Activated T-cell treated with anti-CD3 and anti-CD28 coated beads for 1 hour (primary cell): ENCODE measurements at places on chromosomes 6 and 20.

DNA sequence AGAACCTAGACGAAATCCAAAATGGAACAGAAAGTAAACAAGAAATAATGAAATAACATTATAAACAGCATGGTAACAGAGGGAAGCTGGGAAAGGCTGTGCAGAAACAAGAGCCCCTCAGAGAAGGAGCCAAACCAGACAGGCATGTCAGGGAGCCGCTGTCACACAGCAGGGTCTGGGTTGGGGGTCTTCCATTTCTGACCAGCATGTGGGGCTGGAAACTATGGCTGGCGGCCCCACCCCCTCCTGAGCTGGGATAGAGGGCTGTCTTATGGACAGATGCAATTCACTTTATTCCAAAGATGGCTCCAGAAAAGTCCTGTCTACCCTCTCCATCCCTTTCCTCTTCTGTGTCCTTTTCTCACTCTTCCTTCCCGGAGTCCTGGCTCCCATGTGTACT lies 27.3 kb downstream of the C6orf89 start:
- DNase-seq = no peak

DNA sequence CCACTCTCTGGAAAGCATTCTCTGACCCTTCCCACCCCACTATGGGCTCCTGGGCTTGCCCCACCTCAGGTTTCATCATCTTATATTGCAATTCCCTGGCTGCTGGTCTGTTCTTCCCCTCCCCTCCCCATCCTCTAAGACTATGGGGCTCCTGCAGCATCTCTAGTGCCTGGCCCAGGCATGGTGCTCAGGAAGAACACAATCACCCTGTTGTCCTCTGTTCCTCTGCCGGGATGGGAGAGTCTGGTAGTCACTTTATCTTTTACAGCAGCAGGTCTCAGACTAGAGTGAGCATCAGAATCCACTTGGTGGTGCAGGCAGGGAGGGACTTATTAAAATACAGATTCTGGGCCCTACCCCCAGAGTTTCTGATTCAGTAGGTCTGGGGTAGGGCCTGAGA lies 5.0 kb upstream of the LPIN3 start:
- no peak for DNase-seq

DNA sequence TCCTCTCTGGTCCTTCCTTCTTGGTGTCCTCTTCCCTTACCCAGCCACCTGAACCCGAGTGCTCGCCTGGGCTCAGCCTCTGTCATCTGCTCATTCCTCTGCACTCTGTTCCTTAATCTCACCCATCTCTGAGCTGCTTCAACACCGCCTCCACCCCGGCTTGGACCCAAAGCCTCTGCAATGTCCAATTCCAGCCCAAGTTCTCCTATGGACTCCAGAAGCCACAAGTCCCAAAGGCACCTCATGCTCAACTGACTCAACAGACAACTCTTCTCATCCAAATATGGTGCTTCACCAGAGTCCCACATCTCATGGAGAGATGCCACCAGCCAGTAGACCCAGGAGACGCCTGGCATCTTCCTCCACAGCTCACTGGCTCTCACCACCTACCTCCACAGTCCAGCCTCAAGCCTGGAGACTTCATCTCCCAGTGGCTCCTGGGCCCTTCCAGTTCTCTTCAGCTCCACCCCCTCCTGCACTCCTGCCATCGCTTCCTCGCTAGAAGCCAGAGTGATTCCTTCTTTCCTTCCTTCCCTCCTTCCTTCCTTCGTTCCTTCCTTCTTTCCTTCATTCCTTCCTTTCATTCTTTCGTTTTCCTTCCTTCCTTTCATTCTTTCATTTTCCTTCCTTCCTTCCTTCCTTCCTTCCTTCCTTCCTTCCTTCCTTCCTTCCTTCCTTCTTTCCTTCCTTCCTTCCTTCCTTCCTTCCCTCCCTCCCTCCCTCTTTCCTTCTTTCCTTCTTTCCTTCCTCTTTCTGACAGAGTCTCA lies 40.9 kb upstream of the NNAT start:
- no peak for DNase-seq

GRCh38 chr20:7346562-7346961 lies 579.1 kb downstream of the BMP2 start:
- DNase-seq = no peak

GRCh38 chr6:168574699-168575195 lies 133.8 kb downstream of the SMOC2 start:
- no peak for DNase-seq

GRCh38 chr20:34011275-34011674 lies 17.6 kb downstream of the RALY start:
- no peak for DNase-seq

GRCh38 chr20:10314198-10314597 lies 95.6 kb downstream of the SNAP25 start:
- no peak for DNase-seq

DNA sequence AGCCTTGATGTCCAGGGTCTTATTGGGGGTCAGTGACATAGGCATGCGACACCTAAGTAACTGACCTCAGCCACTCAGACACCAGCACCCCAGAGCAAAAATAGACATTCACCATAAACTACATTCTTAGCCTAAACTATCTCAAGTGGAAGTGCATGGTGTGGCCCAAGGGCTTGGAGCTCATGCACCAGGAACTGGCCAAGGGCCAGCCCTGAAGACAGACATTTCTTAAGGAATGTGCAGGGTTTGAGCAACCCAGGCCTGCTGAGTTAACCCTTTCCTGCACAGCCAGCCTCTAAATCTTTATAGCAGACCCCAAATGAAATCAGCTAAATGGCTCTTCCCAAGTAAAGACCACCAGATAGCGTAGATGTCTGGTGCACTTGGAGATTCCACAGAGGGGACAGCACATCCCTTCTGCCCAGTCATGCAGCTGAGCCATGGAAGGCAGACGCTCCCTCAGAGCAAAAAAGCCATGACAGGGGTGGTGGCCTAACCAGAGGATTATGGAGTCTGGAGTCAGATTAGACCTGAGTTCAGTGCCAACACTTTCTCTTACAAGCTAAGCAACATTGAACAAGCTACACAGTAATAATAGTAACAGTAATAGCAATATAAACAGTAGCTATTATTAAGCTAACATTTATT lies 222.6 kb downstream of the ZMYND8 start:
- no peak for DNase-seq
